Skin of body (tissue), 3 donors: ENCODE measurements at places on chromosomes 11 and 22. TPM values are rescaled to one million over a fixed set of nuclear protein-coding genes. Genes with fewer than 3 reads are reported as not detected.

The FERMT3 gene
- total RNA-seq, result 7.2 TPM

The SPI1 gene
- total RNA-seq, result 7.5 TPM

The SLC43A3 gene
- total RNA-seq, result 18.3 TPM

The F2 gene
- total RNA-seq, result not detected

DNA sequence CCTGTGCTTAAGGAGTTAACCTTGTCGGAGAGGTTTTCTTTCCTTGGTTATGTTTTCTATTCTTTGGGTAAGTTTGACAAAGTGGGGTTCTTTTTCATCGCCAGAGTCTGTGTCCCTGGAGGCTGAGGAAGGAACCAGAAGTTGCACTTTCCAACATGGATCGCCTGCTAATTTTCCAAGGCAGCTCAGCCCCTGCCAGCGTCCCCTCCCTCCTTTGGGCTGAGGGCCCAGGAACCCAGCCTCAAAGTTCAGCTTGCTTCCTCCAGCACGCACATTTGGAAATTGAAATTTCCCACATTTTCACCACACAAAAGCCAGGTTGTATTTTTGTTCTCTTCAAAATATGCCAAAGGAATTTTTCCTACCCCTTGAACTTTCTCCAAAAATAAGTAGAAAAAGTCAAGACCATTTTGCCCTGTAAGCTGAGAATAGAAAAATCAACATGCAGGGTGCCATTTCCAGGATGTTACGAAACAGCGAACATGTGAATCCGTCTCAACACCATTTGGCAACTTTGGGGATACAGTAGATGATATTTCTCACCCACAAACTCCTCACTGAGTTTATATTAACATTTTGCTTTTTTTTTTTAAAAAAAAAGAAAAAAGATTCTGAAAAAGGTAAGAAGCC lies 343.5 kb downstream of the TENM4 start:
- DNase-seq, result no peak

- DNase-seq, result no peak
Measured at GRCh38 chr11:117989351-117990102, 3.3 kb downstream of the IL10RA start.

DNA sequence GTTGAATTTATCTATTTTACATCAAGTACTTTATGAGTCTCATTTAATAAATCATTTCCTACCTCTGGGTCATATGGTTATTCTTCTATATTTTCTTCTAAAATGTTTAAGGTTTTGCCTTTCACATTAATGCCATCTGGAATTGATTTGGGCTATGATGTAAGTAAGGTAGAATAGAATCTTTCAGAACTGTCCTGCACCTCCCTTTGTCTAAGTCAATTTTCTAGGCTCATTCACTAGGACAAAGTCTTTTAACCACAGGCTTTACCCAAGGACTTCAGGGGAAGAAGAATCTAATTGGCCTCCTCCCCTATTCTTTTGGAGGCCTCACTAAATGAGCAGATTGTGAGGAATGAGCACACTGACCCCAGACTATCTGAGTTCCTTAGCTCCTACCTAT lies 146.0 kb downstream of the BBOX1 start:
- no peak for DNase-seq

DNA sequence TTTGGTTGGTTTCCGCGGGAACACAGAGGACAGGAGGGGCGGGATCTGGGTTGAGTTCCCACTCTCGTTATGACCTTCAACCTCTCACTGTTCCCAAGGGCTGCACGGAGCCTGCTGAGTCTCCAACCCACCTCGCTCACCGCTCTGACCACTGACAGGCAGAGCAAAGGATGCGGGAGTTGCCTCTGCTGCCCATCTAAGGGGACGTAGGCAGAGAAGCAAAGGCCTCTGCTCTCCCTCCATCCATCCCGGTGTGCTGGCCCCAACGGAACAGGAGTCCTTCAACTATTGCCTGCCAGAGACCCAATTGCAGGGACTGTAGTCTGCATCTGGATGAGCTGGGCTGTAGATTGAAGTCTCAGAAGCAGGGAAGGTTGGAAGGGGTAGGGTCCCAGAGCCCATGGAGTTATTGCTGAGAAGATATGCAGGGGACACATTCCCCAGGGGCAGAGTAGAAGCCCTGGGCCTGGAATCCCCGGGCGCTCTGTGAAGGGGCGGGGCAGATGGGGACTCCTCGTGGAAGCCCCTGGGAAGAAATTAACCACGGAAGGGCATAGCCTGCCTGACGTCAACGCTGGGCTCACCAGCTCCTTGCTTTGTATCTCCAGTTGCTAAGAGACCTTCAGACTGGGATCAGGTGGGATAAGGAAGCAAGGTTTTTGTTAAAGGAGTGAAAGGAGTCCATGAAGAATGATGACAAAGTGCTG lies 12.7 kb upstream of the FXYD2 start:
- DNase-seq, result no peak

DNA sequence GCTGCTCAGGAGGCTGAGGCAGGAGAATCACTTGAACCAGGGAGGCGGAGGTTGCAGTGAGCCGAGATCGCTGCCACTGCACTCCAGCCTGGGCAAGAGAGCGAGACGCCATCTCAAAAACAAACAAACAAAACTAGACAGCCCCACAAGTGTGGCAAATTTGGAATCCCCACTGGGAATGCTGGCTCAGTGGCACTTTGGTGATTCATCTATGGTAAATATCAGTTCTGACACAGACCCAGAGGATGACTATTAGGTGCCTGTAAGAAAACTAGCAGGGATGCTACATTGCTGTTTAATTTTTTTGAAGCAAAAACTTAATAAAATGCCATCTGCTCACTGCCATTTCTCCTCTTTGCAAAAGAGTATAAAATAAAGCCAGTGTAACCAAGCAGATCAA lies 107.9 kb downstream of the NAT10 start:
- no peak for DNase-seq

DNA sequence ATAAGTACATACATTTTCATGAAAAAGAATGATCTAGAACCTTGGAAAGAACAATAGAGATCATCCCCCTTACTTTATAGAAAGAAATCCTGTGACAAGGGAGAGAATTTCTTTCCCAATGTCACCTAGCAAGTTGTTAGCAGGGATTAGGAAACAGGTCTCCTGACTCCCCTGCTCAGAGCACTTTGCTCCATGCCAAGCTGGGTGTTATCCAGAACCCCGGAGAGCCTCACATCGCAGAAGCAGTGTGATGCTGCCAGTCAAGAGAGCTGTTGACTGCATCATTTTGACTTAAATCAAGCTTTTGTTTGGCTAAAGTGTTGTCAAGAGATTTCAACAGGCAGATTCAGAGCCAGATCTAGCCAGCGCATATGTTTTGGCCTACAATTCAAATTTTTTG lies 3.6 kb upstream of the RRAS2 start:
- DNase-seq, result no peak

GRCh38 chr11:17354601-17354991 lies 3.0 kb downstream of the NCR3LG1 start:
- DNase-seq, result peak; percentile 32

GRCh38 chr22:49640366-49641095 lies 187.1 kb downstream of the BRD1 start:
- DNase-seq, result no peak

DNA sequence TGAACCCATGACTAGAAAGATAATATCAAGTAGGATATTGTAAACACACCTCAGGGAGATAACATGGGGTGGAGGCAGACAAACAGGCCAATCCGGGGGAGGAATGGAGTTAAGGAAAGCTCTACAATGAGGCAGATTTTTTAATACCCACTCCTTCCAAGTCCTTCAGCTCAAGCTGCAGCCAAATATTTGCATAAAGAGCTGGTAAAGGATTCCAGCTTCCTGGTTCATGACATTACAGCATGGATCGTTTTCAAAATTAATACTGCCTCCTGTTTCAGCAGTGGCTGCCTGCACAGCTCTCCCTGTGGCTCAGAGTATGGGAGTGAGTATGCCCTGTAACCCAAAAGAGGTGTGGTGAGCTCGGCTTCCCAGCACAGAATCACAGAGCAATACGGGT lies 5.1 kb downstream of the POU2AF3 start:
- DNase-seq, result no peak

DNA sequence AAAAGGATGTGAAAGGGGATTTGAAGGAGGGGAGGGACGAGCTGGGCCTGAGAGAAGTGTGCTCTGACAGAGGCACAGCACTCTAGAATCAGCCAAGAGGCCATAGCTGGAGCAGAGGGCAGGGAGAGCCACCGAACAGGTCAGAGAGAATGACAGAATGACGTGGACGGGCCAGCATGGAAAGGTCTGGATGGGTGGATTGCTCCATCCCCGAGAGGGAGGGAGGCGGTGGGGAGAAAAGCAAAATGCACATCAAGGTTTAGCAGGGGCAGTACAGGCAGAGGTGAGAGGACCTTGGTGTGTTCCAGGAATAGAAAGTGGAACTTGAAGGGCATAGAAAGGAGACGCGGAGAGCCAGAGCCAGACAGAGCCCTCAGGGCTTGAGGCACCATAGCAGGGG lies 6.9 kb downstream of the PMM1 start:
- no peak for DNase-seq

- no peak for DNase-seq
Measured at GRCh38 chr11:59225017-59225416, 12.3 kb upstream of the MPEG1 start.

GRCh38 chr22:30754521-30754920 lies 59.8 kb downstream of the OSBP2 start:
- no peak for DNase-seq

- no peak for DNase-seq
Measured at GRCh38 chr11:27717377-27717776, 17.1 kb upstream of the BDNF start.

DNA sequence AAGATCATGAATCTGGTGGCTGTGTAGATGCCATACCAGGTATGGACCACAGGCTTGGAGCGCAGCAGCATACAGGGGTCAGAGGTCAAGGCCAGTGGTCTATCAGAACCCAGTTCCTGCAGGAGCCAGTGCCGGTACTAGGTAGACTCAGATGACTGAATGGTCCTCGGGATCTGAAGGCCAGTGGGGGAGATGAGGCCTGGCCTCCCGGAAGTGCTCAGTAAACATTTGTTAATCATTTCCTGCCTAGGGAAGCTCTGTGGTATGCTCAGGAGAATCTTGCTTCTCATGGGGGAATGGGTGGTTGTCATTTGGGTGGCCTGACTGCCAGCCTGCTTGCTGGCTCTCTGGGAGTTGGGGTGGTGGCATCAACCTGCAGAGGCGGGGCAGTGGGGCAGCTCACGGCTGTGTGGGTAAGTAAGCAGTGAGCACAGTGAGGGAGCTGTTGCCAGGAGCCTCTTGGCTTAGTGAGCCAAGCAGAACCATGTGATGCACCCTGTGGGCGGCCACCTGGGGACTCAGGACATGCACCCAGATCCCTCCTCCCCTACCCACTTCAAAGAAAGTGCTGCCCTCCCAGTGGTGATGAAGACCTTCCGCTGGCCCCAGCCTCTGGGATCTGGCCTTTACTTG lies 33.0 kb downstream of the PTPRJ start:
- no peak for DNase-seq

DNA sequence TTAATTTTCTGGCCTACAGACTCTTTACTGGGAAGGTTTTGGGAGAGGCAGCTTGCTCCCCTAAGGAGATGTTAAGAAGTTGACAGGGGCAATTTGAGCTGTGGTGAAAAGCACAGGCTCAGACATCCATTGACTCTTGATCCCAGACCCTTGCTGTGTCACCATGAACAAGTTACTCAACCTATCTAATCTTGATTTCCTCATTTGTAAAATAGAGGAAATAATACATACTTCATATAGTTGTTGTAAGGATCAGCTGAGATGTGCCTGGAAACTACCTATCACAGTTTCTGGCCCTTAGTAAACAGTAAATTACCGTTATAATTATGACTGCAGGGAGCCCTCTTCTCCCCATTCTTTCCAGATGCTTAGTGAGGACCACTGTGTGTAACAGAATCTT lies 16.6 kb upstream of the SCGB1D4 start:
- DNase-seq, result no peak

- no peak for DNase-seq
Measured at GRCh38 chr11:97909614-97910399, 1110.9 kb upstream of the CNTN5 start.

- DNase-seq, result no peak
Measured at GRCh38 chr22:46970411-46971098, 208.1 kb downstream of the TBC1D22A start.
